ENCODE measurements at places on chromosomes 4 and X.
A peak's percentile ranks its signal among the peaks of the same experiment; 100 is the strongest.

DNA sequence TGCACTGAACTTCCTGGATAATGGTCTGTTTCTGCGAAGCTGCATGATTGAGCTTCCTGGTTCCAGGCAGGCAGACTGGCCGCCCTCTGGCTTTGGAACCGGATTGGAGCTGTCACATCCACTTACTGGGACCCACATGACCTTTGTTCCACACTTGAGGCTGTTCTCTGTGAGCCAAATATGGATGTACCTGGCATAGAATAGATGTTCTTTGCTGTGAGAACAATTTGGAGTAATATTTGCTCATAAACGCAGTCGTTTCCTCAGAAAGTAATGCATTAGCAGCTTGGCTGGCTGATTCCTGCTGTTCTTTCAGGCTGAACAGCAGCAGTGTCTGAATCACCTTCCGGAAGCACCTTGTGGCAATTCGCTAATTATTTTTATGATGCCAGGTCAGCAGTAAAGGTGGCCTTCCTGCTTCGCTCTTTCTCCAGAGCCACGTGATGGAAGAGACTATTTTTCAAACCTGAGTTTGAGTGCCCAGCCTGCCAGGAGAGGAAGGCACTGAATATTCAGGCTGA is 78.1 kb upstream of the BOD1L1 start:
- no peak for DNase-seq

- DNase-seq: no peak
Observed at GRCh38 chr4:86306816-86307215, 53.0 kb downstream of the MAPK10 start.

DNA sequence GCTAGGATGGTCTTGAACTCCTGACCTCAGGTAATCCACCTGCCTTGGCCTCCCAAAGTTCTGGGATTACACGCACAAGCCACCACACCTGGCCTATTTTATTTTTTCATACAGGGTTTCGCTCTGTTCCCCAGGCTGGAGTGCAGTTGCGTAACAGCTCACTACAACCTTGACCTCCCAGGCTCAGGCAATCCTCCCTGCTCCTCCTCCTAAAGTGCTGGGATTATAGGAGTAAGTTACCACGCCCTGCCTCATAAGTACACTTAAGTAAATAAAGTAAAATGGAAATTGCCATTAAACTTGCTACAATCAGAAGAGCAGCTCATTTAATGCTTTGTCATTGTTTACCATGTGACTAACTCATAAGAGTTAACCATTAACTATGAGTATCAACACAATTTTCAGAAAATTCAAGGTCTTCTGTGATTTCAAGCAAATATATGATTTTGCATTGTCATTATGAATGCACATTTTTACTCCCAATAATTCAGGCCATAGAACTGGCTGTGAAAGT is 12.3 kb downstream of the UGDH start:
- DNase-seq: no peak

GRCh38 chr4:158322109-158322508 is 111.8 kb downstream of the TMEM144 start:
- no peak for DNase-seq

DNA sequence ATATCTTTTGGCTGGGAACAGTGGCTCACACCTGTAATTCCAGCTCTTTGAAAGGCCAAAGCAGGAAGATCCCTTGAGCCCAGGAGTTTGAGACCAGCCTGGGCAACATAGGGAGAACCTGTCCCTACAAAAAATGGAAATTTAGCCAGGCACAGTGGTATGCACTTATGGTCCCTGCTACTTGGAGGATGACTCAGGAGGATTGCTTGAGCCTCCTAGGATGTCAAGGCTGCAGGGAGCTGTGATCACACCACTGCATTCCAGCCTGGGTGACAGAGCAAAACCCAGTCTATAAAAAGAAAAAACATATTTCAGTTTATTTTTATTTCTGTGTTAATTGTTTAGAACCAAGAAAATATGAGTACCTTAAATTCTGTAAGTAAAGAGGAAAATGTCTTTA is 123.7 kb downstream of the CBR4 start:
- no peak for DNase-seq

- no peak for DNase-seq
Observed at GRCh38 chr4:128721896-128722295, 87.6 kb upstream of the JADE1 start.

DNA sequence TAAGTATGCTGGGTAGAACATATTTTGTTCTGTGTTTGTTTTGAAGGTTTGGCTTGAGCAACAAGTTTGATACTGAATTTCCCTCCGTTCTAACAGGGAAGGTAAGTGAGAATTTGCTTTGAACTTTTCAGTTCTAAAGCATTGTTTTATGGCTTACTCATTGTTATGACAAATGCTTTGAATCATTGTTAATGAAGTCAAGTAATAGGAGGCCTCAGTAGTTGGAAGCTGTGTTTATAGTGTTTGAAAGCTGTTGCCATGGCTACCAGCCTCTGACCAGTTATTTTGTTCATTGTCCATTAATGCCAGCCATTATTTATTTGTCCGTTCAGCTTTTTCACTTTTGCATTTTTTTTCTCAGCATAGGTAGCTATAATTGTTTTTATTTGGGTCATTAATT is 14.4 kb downstream of the CHIC1 start:
- no peak for DNase-seq

GRCh38 chrX:69165087-69165651 is at the start of gene PJA1:
PJA1 (minus strand) TSS chrX:69165453; CDS start chrX:69163073, 2,380 bp downstream.
- peak; percentile 62 for DNase-seq

DNA sequence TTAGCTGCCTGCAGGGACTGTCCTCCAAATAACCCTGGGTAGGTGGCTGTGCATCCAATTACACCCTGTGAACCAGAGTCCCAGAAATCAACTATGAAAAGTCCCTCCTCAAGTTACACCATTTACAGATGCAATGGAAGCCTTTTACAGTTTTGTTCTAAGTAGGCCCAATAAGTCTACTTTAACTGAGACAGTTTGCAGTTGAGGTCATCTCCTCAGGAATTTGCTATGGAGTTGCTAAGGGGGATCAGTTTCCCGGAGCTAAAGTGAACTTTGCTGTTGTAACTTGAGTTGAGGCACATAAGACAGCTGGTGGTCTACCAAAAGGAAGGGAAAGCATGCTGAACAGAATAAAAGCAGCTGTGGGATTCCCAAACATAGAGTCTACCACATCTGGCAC is 121.6 kb upstream of the STK26 start:
- DNase-seq: no peak

GRCh38 chr4:39975488-39976089 is 2.1 kb downstream of the PDS5A start:
- no peak for DNase-seq

DNA sequence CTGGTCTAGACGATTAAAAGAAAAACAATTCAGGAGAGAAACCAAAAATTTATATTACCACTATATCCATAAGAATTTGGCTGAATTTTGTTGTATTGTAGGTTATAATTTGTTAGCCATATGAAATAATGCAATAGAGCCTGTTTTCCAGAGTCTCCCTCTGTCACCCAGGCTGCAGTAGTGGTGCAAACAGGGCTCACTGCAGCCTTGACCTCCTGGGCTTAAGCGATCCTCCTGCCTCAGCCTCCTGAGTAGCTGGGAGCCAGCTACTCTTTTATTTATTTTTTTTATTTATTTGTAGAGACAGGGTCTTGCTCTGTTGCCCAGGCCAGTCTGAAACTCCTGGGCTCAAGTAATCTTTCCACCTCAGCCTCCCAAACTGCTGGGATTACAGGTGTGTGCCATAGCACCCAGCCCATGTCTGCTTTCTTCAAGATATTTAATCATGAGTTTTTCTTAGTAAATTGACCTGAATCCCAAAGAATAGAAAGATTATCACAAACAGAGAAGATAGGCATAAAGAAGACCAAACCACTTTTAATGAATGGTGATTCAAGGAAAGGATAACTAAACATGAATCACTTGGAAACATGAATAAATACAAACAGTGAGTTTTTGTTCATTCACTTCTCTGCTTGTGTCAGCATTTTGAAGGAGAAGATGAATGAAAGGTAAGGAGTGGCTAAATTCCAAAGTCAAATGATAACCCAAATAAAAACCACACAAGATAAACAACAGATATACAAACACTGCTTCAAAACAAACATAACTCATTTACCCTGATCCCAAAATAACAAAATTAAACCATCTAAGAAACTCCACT is 82.1 kb downstream of the PPP3CA start:
- no peak for DNase-seq

GRCh38 chr4:127975121-127975770 is 10.0 kb downstream of the ABHD18 start:
- DNase-seq: no peak

- no peak for DNase-seq
Observed at GRCh38 chr4:76308548-76308947, 2.0 kb downstream of the STBD1 start.

Data from CD4-positive, alpha-beta T cell (primary cell).